AG08395 (cell line): ENCODE measurements at places on chromosomes 11 and 22.

GRCh38 chr11:68106165-68106940, 14.8 kb downstream of the CHKA start:
- no peak for DNase-seq

DNA sequence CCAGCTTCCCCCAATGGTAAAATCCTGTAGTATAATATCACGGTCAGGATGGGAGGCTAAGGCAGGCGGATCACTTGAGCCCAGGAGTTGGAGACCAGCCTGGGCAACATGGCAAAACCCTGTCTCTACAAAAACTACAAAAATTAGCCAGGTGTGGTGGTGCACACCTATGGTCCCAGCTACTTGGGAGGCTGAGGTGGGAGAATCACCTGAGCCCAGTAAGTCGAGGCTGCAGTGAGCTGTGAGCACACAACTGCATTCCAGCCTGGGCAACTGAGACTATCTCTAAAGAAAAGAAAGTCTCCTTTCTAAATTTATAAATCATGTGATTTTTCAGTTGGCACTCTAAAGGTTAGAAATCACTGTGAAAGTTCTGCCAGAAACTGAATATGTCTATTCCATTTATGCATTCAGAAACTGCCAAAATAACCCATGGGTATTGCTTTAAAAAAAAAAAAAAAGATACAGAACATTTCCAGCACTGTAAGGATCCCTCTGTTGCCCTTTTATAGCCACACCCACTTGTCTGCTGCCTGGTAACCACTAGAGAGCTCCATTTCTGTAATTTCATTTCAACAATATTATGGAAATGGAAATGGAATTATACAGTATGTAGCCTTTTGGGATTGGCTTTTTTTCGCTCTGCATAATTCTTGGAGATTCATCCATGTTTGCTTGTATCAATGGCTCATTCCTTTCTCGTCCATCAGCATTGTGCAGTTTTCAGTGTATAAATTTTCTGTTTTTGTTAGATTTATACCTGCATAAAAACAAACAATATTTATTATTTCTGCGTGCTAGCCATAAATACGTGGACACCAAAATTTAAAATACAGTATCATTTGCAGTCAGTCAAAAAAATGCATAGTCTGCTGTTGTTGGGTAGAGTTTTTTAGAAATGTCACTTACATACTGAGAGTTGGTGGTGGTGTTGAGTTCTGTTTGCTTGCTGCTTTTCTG, 9.4 kb downstream of the CDC45 start:
- DNase-seq = peak; percentile 53

GRCh38 chr11:77842441-77843121, 21.6 kb downstream of the AAMDC start:
- no peak for DNase-seq

DNA sequence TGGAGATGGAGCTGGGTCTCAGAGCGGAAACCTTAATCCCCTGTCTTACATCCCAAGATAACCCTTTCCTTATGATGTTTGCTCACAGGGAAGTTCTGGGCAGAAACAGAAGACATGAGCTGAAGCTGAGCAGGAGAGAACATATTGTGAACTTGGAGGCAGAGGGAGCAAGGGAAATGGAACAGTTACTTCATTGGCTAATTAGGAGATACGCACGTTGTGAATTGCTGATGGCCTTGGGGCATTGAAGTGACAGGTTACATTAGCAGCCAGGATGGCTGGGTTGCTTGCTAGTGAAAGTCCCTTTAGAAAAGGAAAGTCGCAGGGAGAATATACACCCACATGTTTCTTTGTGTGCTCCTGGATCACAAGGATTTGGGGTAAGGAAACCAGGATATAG, 48.7 kb downstream of the TENM4 start:
- no peak for DNase-seq

- no peak for DNase-seq
Observed at GRCh38 chr11:46835897-46836296, 10.2 kb downstream of the CKAP5 start.

GRCh38 chr11:118010738-118011461, 24.7 kb downstream of the IL10RA start:
- no peak for DNase-seq

GRCh38 chr22:19631899-19632667, 82.2 kb upstream of the SEPTIN5 start:
- DNase-seq = peak; percentile 42

DNA sequence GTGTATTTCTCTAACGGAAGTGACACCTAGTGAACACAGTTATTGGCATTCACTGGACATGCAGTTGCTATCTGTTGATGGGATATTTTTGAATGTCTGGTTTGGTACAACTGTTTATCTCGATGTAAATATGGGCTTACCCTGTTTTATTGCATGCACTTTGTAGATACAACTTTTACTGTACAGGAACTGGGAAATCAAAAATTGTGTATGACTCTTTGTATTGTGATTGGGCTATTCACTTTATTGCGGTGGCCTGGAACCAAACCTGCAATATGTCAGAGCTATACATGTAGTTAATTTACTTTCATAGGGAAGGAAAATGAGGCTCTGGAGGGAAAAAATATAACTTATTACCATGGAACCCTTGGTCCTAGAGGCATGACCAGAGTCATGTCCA, 380.7 kb upstream of the KIRREL3 start:
- DNase-seq = no peak

DNA sequence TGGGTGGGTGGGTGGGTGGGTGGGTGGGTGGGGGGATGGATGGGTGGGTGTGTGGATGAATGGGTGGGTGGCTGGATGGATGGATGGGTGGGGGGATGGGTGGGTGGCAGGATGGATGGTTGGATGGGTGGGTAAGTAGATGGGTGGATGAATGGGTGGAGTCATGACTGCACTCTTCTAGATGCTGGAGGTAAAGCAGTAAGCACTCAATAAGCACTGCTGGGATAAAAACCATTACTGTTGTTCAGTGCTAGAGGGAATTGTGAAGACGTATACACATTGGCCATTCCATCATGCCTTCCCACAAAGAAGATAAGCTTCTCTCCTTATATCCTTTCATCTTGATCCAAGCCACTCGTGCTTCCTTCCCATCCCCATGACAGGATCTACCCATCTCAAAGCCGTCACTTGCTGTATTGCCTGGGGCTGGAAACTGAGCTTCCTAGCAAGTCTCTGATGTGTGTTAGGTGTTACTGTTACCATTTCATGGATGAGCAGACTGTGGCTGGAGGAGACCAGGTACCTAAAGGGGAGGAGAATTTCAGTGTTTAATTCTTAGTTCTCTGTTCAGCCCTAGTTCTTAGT, 74.8 kb downstream of the MICAL2 start:
- DNase-seq = no peak

- peak; percentile 65 for DNase-seq
Observed at GRCh38 chr22:29625090-29625825, 21.8 kb downstream of the NF2 start.

DNA sequence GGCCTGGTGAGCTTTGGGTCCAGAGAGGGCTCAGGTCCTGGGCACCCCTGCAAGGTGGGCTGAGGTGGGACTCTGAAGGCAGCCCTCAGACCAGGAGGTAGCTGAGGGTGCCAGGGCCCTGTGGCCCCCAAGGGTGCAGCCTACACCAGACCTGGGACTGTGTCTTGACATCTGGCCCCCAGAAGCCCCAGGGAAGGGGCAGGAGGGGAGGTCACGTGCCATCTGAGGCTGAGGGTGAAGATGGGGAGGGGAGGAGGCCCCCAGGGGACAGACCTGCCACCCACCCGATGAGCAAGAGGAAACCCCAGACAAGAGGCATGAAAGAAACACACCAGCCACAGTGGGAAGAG, 520.2 kb downstream of the BRD1 start:
- DNase-seq = no peak

DNA sequence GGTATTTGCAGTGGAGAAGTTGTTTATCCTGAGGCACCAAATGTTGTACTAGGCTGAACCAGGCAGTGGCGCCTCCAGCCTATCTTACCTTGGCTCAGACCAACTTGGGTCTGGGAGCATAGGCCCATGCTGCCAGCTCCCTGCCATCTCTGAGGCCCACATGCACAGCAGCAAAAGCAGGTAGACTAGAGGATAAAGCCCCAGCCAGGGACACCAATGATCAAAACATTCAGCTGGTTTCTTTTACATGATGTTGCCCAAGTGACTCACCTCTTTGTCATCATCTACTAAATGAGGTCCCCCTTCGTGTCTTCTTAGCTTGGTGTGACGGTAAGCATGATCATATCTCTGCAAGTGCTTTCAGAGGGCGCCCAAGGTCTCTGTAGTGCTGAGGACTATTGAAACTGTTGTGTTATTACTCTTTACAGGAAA, 112.1 kb upstream of the DRD2 start:
- DNase-seq = peak; percentile 58

- DNase-seq = peak; percentile 9
Observed at GRCh38 chr11:131809203-131809918, 438.9 kb downstream of the NTM start.

GRCh38 chr11:69744435-69744834, 30.7 kb downstream of the FGF4 start:
- no peak for DNase-seq

- no peak for DNase-seq
Observed at GRCh38 chr22:50153056-50153755, 17.3 kb upstream of the PANX2 start.

GRCh38 chr11:11588891-11589290, 32.9 kb downstream of the GALNT18 start:
- DNase-seq = no peak

DNA sequence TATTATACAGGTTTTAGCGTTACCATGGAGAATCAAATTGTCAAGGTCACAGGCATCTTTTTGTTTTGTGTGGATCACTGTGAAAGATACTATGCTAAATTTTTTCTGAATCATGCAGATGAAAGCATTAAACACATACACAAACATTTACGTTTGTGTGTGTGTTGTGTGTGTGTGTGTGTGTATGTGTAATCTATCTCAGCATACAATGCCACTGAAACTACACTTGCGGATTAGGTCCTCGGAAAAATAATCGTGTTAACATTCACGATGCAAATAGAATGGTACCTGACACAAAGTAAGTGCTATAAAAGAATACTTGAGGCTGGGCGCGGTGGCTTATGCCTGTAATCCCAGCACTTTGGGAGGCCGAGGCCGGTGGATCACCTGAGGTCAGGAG, 41.9 kb upstream of the TOP3B start:
- no peak for DNase-seq

GRCh38 chr11:2555336-2555735, 110.5 kb downstream of the KCNQ1 start:
- DNase-seq = no peak

- DNase-seq = no peak
Observed at GRCh38 chr11:126466236-126467045, 111.0 kb downstream of the ST3GAL4 start.

- DNase-seq = no peak
Observed at GRCh38 chr11:72274435-72274834, 30.5 kb upstream of the PHOX2A start.

GRCh38 chr11:70570693-70571395, 172.5 kb downstream of the CTTN start:
- no peak for DNase-seq

DNA sequence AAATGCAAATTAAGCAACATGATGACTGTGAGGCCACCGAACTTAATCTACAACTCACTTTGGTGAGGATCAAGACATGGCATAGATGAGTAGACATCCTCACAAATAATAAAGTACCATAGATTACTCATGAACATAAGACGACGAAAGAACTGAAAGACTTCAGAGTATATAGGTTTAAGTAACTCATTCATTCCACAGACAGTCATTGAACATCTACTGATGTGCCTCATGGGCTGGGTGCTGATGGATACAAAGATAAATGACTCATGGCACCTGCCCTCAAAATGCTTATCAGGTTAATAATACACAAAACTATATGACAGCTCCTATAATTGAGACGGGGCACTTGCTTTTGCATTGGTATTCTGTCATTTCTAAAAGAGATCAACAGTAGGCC, 63.3 kb downstream of the ZC3H12C start:
- DNase-seq = no peak

GRCh38 chr11:78542007-78542406, 32.7 kb downstream of the NARS2 start:
- no peak for DNase-seq

DNA sequence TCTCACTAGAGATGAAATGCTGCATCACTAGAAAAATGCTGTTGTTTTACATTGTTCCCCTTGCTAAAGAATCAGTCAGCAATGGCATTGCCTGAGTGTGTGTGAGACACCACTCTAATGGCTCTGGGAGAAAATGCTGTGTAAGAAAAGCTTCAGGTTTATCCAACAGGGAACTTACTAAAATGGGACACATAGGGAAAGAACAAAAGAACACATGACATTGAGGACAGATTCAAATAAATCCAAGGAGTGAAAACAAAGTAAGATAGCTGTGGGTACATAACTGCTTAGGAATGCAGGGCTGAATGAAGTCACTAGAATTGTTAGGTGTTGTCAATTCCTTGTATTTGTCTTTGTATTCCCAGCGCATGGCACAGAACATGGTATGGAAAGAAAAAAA, 24.2 kb downstream of the BLID start:
- DNase-seq = no peak

GRCh38 chr11:57785072-57785471, 23.5 kb downstream of the CTNND1 start:
- no peak for DNase-seq

DNA sequence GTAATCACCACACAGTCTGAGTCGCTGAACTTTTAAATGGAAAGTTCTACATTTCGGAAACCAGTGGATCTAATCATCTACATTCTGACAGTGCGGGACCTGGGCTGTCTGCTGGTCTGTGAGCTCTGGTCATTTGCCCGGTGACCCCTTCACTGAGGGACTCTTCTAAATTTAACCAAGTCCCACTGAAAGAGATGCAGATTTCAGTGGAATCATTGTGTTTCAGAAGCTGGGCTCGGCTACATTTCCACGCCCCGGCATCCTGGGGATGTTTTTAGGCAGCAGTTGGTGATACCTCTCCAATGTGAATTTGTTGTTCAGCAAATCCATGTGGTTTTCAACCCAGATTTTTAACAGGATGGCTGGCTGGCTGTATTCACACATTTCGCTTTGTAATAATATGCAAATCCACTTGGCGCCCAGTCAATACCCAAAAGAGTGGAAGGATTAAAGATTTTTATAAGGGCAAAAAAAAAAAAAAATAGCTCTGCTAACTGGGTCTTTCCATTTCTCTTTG, 145.5 kb upstream of the RASSF10 start:
- no peak for DNase-seq

GRCh38 chr11:8261291-8261690, 2.4 kb downstream of the LMO1 start:
- DNase-seq = no peak

GRCh38 chr11:7668911-7669310, 4.4 kb downstream of the CYB5R2 start:
- DNase-seq = no peak

- DNase-seq = no peak
Observed at GRCh38 chr11:39304586-39304985, 2154.9 kb downstream of the LRRC4C start.

- DNase-seq = no peak
Observed at GRCh38 chr11:96235751-96236150, 107.2 kb downstream of the MAML2 start.

- no peak for DNase-seq
Observed at GRCh38 chr11:95791709-95792033, 1.4 kb downstream of the CEP57 start.
